Cerebellum (tissue), 4 donors: ENCODE measurements at places on chromosomes 4 and X.

DNA sequence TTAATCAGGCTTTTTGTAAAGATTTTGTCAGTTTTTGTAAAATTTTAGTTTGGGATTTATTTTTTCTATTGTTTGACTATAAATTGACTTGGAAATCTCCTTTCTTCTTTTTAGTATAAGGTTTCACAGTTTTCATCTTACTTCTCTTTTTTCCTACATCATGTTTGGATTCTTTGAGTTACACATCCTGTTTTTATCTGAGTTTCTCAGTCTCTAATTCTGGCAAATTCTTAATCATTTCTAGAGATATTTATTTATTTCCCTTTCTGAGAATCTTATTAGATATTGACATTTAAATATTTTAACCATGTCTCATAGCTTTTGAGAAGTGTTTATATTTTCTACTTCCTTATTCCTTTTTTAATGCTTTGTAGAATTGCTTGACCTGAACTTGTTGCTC, 20.7 kb downstream of the USP53 start:
- no peak for DNase-seq

- no peak for DNase-seq
These were observed 40.5 kb upstream of the PGRMC2 start for GRCh38 chr4:128328106-128328505.

GRCh38 chr4:101596781-101597552, 193.6 kb upstream of the BANK1 start:
- DNase-seq = no peak

DNA sequence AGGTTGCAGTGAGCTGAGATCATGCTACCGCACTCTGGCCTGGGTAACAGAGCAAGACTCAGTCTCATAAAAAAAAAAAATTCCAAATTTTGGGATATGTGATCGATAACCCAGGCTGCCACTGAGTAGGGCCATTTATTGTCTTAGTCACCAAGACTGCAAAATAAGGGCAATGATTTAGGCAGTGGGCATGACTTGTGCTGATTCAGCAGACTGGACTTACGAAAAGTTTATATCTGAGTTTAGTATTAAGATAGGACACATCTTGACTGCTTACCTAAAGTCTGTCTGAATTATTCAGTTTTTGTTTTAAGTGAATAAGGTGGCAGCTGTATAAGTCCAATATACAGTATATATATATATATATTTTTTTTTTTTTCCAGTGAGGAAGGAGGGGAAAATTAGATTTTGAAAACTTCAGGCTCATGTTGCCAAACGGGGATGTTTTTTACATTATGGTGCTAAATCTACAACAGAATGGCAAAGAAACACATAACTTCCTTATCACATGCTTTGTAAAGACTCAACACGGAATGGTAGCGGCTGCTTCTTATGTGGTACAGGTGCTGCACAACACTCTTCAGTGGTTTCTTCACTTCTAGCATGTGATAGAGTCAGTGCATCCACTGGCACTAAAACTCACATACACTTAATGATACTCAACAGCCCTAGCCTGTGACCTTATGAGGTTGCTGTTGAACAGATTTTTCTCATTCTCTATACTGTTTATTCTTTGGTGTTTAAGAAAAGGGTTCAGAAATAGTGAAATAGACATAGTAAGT, 6.5 kb downstream of the TEX13D start:
- no peak for DNase-seq

DNA sequence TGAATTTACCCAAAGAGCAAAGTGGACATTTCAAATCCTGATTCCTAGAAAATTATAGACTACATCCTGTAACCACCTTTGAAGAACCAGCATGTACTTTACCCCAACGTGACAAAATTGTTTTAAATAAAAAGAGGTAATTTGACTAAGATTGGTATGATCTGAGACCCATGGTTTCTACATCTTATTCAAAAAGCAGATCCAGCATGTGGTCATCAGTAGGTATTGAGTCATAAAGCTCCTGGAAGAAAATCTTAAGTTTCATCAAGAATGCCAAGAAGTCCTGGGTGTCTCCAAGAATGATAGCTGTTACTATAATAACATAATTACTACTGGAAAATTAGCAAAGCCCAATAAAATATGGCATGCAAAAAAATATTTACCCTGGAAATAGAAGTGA, 61.8 kb downstream of the NFKB1 start:
- DNase-seq = no peak

GRCh38 chrX:30948626-30949025, 59.6 kb upstream of the TAB3 start:
- no peak for DNase-seq

GRCh38 chr4:48079972-48080391, 54.1 kb downstream of the TXK start:
- no peak for DNase-seq

GRCh38 chr4:15711762-15712161, 8.9 kb downstream of the BST1 start:
- no peak for DNase-seq

- no peak for DNase-seq
These were observed 226.7 kb upstream of the PRKX start for GRCh38 chrX:3940000-3940610.

DNA sequence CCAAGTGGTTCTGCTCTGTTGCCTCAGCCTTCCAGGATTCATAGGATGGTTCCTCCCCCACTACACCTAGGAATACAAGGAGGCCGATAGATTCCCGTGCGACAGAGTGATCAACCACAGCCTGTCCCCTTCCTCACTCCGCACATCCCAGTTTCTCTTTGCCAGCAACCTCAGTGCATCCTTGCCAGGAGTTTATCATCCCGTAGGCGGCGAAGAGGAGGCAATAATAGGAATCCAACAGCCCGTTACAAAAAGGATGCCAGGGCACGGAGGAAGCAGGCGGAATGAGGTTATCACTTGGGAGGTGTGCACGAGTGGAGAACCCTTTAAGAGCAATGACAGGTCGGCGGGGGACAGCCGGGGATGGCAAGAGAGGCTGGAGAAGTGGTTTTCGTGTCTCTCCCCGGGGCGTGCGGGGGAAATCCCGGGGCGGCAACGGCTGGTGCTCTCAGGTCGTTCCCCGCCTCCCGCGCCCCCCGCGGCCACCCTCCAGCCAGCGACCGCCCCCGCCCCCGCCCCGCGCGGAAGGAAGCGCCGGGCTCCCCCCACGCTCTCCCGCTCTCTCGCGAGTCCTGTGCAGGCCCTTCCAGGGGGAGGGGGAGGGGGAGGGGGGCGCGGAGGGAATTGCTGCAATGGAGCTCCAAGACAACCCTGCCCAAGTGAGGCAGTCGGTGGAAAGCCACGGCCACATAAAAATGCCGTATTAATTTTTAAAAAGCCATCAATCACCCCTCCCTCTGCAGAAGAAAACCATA, 1.6 kb downstream of the PPP3CA start:
- peak; percentile 47 for DNase-seq

DNA sequence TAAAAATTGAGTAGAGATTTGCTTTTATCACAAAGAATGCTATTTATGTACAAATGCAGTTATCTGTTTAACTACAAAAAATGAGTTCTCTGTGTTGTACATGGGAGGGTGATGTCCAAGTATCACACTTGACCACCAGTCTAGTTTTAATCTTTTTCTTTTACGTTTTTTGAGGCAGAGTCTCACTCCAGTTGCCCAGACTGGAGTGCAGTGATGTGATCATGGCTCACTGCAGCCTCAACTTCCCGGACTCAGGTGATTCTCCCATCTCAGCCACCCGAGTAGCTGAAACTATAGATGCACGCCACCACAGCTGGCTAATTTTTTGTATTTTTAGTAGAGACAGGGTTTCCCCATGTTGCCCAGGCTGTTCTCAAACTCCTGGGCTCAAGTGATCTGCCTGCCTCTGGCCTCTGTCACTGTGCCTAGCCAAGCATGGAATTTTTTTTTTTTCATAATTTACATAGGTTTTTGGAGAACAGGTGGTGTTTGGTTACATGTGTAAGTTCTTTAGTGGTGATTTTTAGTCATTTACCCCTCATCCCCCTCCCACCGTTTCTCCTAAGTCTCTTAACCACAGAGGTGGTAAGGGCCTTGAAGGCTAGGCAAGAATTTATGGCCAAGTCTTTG, 47.9 kb upstream of the RPA4 start:
- no peak for DNase-seq

DNA sequence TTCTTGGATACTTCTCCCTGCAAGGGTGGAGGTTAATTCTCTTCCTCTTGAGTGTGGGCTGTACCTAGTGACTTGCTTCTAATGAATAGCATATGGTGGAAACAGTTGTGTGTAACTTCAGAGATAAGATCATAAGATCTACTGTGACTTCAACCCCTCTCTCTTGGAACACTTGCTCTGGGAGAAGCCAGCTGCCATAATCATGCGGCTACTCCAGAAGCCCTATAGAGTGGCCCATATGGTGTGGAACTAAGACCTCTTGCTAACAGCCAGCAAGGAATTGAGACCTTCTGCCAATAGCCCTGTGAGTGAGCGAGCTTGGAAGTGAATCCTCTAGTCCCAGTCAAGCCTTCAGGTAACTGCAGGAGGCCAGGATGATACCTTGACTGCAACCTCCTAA, 81.1 kb downstream of the RBMX2 start:
- no peak for DNase-seq

DNA sequence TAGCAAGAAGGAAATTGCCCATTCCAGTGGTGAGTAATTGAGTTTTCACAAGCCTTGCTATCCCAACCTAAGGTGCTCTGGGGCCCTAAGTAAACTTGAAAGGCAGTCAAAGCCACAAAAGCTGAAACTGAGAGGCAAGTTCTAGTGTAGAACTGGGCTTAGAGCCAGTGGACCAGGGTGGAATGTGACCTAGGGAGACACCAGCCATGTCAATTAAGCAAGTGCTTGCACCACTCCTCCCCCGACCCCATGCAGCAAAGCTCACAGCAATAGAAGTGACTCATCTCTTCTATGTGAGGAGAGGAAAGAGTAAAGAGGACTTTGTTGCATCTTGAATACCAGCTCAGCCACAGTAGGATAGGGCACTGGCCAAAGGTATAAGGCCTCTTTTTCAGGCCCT, 486.1 kb upstream of the POU3F4 start:
- no peak for DNase-seq

DNA sequence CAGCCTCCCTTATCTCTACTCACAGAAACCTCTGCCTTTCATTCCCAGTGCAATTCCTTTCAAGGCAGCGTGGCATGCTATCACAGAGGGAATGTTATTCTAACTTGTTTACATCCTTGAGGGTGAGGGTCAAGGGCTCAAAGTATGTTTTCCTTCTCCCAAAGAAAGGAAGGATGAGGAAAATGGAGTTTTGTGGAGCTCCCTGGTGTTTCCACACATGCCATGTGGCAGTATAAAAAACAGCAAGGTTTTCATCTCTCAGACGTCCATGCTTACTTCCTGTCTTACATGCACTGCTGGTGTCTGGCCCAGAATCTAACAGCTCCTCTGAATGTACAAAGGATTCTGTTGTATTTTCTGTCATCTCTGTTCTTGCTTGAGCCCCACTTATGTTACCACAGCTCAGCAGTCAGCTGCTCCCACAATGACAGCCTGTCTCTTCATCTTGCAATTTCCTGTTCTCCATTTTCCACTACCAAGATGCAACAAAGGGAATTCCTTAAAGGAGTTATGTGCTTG, 128.0 kb downstream of the SNCA start:
- peak; percentile 15 for DNase-seq

- no peak for DNase-seq
These were observed 186.4 kb downstream of the DCTD start for GRCh38 chr4:182730791-182731190.

GRCh38 chr4:80362578-80363181, 27.1 kb downstream of the CFAP299 start:
- no peak for DNase-seq

- no peak for DNase-seq
These were observed 17.1 kb downstream of the DAPP1 start for GRCh38 chr4:99833756-99834155.

DNA sequence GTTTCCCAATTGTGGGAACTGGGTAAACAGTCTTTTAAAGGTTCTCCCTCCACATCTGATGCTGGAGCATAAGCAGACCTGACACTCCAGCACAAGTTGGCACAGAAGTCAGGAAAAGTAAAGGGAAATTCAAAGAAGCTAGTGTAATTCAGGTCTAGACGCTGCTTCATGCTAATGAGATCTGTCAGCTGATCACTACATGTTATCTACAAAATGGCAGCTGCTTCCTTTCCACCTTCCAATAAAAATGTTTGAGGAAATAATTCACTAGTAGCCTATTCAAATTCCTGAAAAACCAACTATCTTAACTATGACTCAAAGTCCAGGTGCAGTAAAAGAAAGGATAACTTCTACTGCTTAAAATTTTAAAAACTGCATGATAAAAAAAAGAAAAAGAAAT, 29.3 kb downstream of the DCAF8L2 start:
- no peak for DNase-seq

GRCh38 chr4:2364654-2365053, 53.8 kb downstream of the ZFYVE28 start:
- no peak for DNase-seq

DNA sequence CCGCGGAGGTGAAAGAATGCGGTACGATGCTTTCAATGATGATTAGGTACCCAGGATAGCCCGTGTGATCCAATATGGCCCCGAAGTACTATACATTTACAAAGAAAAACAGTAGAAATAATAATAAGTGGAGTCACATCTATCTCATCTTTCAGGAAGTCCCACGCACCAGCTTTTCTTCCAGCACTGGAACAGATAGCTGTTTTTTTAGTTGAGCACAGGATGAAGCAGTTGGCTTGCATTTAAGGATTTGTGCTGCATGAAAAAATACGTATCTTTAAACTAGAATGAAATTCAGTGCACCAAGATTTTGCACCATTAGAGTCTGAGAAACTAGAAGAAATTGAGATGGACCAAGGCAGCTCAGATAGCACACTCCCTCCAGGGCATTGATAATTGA, 44.1 kb downstream of the SMIM20 start:
- DNase-seq = no peak
